ENCODE measurements at places on chromosomes 6 and 20.
A peak's percentile ranks its signal among the peaks of the same experiment; 100 is the strongest.

GRCh38 chr6:17552861-17553260 lies 47.2 kb upstream of the FAM8A1 start:
- DNase-seq, result no peak

DNA sequence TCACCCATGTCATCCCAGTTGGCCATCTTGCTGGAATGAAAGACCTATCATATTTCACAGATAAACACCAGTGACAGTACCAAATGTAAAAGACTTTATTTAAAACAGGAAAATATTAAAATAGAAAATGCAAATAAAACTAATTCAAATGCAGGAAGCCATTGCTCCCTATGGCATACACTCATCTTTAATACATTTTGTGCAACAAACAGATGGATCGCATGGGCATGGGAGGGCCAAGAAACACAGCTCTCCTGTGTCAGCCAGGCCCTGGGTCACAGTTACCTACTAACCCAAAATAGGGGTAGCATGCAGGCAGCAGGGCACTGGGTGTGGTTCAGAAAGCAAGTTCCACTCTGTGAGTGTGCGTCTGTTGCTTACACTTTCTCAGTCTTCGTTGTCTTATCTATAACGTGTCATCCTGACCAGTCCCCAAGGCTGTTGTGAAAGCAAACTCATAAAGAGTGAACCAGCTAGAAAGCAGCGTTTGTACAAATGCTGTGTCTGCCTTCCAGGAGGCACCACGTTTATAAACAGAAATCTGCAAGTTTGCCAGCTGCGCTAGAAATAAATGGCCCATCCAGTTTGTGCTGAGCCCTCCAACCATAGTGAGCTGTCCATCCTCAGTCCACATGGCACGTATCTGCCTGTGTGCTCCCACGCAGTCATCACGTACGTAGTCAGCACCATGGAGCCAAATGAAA lies 180.5 kb downstream of the SYNDIG1 start:
- DNase-seq, result peak; percentile 40

- DNase-seq, result no peak
Observed at GRCh38 chr6:149060985-149061760, 256.3 kb upstream of the TAB2 start.

GRCh38 chr6:15901141-15902115 lies 227.5 kb upstream of the MYLIP start:
- DNase-seq, result no peak

- DNase-seq, result no peak
Observed at GRCh38 chr6:13248584-13248985, 79.8 kb downstream of the TBC1D7 start.

- DNase-seq, result no peak
Observed at GRCh38 chr6:146545581-146545980, 1.9 kb downstream of the RAB32 start.

GRCh38 chr6:33566182-33567084 lies 13.6 kb downstream of the BAK1 start:
- DNase-seq, result no peak

GRCh38 chr20:44746367-44747165 lies 901 bp downstream of the KCNK15 start:
- no peak for DNase-seq

DNA sequence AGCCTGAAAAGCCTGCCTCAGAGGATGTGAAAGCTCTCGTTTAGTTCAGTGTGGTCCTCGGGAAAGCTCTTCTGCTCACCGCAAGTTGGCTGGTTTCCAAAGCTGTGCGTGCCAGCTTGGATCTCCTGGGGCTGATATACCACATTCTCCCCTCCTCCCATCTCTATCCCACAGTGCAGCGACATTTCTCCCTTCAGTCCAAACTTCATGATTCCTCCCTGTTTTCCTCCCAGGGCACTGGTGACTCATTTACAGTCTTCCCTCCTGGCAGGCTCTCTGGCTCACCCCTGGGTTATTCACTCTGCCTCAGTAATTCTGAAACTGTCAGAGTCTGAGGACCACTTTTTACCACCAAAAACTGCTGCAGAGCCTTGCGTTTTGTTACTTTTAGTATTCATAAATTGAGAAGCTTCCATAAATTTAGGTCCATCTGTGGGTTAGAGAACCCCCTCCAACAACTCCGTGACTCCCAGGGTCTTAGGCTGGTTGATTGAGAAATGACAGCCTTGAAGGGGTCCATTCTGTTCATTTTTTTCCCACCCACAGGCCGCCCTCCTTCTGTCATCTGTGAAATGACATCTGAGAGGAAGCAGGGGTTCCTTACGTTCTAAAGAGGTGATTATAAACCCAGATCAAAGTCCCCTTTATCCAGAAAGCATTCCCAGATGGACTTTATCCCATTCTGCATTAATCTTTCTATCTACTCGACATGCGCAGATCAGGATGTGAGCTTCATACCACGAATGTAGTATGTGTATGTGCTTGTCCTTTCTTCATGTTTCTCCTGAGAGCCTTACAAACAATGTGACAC lies 6.1 kb downstream of the TRIM10 start:
- DNase-seq, result no peak

DNA sequence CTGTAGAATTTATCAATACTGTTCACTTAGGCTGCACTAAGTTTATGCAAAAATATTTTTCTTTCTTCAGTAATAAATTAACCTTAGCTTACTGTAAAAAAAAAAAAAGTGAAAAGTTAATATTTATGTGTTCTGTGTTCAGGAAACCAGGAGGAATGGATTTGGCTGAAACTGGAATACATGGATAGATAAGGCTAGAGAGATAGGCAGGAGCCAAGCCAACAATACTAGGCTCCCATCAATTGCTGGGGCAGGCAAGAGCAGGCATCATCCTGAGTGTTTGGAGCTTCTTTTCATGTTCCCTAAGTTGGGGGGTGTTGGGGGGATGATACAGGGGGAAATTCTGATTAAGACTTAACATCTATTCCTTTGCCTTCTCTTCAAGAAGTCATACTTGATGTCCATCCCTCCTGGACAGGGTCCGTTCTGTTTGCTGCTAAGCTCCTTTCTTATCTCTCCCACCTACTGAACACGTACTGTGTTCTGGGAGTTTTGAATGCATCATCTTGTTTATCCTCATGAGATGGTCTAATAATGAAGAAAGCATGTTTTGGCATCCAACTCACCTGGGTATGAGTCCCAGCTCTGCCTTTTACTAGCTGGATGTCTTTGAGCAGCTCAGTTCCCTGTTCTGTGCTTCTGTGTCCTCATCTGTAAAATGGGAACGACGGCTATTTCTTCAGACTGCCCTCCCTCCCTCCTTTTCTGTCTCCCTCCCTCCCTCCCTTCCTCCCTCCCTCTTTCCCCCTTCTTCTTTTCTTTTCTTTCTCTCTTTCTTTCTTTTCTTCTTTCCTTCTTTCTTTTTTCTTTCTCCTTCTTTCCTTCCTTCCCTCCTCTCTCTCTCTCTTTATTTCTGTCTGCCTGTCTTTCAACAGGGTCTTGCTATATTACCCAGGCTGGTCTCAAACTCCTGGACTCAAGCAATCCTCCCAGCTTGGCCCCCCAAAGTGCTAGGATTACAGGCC lies 6.4 kb upstream of the PROCR start:
- DNase-seq, result no peak

- no peak for DNase-seq
Observed at GRCh38 chr6:86937219-86938079, at the start of gene HTR1E. Gene HTR1E, plus strand, starts transcription at chr6:86937528. Its CDS starts 77,807 bp downstream, at chr6:87015335.

DNA sequence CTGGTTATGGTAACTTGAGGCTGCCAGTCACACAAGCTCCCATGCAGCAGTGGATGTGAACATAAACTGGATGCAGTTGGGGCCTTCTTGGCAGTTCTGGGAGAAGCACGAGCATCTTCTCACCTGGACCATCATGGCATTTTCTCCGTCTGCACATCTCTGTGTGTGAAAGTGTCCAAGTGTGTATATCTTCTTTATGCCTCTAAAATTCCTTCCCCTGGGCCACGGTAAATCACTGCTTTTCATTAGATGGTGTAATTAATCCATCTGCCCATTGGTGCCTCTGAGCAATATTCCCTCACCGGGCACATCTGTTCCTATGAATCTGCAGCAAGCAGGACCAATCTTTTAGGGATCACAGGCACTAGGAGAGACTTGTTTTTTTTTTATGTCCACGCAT lies 138.0 kb downstream of the MAP3K7 start:
- no peak for DNase-seq

DNA sequence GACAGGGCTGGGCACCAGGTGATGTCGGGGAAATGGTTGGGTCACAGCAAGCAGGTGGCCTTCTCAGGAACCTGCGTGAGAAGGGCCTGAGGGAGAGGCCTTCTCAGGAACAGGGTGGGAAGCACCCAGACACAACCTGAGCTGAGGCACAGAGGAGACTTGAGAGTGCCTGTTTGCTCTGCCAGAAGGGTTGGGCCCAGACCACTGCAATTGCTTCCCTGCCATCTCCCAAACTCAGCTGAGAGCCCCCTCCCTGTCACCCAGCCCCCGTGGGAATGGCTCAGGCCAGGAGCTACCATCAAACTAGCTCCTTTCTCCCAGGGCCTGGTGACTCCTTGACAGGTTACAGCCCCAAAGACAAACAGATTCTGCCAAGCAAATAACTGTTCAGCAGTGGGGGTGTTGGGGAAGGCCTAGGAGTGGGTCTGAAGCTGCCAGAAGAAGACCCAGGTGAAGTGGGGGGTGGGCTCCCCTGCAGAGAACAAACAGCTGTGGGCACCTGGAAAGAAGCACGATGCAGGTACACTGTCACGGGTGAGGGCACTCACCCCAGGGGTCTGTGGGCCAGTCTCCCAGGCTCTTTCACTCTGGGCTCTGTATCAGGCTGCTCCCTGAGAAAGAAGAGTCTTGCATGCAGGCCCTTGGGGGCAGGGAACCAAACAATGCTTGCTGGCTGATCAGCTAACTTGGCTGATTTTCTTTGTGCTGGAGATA lies 30.4 kb upstream of the SPDEF start:
- DNase-seq, result peak; percentile 43

DNA sequence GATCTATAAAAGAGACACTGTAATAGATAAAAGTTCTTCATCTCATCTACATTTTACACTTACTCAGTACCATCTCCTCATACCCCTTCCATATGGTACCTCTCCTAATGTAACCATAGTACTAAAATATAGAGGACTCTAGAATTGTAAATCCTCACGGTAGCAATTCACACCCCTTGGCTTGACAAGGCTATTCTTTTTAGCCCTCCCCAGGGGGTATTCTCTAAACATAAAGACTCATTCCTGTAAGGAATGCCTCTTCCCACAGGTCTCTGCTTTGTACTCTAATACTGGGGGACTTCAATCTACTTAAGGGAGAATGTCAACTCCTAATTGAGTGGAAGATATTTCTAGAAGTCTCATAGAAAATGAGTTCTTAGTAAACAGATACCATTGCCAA lies 85.9 kb downstream of the VIP start:
- no peak for DNase-seq

DNA sequence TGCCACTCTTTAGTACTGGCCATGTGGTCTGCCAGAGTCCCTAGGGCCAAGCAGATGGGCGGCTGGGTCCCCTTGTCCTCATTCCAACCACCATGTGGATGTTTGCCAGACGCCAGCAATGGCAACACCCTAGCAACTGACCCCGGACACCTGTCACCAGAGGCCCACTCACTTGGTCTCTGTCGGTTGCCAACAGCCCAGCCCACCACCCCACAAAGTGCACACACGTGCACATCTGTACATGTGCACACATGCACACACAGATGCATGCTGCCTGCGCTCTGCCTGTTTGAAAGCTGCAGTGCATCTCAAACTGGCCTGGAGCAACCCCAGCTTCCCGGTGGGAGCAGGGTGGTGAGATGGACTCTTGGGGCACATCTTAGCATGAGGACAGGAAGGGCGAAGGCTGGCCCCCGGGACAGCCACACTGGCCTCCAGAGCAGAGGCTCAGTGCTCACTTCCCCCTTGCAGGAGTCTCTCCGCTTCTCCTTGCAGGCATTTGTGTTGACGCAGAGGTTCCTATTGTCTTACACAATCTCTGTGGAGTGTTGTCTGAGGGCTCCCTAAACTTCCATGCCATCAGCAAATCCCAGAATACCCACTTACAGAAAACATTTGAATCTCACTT lies 54.0 kb downstream of the PSMG4 start:
- DNase-seq, result peak; percentile 66

DNA sequence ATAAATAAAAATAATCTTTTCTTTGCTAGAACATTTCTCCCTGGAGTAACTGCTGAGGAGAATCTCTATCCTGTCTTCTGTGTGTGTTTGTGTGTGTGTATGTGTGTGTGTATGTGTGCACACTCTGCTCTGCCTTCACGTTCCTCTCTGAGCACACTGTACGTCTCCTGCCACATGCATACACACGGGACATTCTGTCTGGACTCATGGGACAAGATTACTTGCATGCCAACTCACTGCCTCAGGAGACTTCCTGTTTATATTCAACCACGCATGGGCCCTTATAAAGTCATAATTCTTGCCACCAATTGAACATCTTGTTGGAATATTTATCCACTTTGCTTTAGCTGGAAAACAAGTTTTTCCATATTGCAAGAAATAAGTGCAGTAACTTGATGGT lies 930.6 kb downstream of the KIF16B start:
- DNase-seq, result no peak

- DNase-seq, result no peak
Observed at GRCh38 chr20:53990768-53991450, 79.5 kb downstream of the BCAS1 start.

- no peak for DNase-seq
Observed at GRCh38 chr6:29986179-29986781, 43.9 kb downstream of the HLA-A start.

GRCh38 chr20:16262594-16262993 lies 310.7 kb downstream of the KIF16B start:
- no peak for DNase-seq

DNA sequence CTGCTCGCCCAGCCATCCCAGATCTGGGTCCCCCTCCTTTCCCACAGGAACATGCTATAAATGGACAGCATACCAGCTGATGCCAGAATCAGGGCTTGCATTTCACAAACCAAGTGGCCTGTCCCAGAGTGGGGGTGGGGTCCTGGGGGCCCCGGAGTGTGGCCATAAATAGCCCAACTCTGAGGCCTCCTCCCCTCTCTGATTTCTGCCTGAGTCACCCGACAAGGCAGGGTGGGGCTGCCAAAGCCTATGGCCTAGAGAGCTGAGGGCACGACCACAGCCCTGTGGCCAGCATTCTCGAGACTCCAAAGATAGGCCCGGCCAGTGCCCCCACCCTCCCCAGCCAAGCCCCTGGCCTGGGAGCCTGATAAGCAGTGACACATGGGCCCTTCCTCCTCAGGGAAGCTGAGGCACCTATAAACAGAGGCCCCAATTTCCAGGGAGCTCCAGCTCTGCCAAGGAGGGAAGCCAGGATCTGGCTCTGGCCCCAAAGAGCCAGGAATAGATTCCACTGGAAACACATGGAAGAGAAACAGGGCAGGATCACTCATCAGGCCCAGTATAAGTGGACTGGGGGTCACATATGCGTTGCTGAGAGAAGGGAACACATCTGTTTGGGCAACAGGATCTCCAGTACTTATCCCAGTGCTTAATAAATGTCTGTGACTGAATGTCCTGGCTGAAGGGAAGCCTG lies 20.3 kb downstream of the SNTA1 start:
- peak; percentile 82 for DNase-seq

GRCh38 chr20:995170-995569 lies 6.9 kb downstream of the RSPO4 start:
- no peak for DNase-seq

- no peak for DNase-seq
Observed at GRCh38 chr6:4253604-4254231, 118.3 kb upstream of the ECI2 start.

- no peak for DNase-seq
Observed at GRCh38 chr6:52724406-52725121, 38.7 kb downstream of the GSTA2 start.

GRCh38 chr6:44680202-44680720 lies 292.8 kb downstream of the CDC5L start:
- no peak for DNase-seq

- no peak for DNase-seq
Observed at GRCh38 chr6:75643173-75643572, 41.5 kb downstream of the SENP6 start.

- no peak for DNase-seq
Observed at GRCh38 chr6:167113935-167114910, 8.7 kb upstream of the CCR6 start.

Data from sigmoid colon (tissue), 7 donors.